Fibroblast of gingiva (primary cell): ENCODE measurements at places on chromosomes 3 and 15.

DNA sequence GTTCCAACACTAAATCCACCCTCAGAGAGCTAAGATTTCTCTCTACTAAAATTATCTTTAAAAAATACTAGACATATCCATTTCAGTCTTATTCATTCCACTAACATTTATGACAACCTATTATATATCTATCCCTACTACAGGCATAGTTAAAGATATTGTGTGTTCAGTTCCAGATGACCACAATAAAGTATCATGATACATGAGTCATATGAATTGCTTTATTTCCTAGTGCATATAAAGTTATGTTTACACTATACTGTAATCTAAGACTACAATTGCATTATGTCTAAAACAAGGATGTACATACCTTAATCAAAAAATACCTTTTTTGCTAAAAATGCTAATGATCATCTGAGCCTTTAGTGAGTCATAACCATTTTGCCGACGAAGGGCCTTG is 19.4 kb downstream of the SHOX2 start:
- peak; percentile 73 for DNase-seq

- DNase-seq: peak; percentile 34
These were observed 20.9 kb downstream of the KBTBD8 start for GRCh38 chr3:67018789-67019526.

- DNase-seq: no peak
These were observed 394.1 kb downstream of the PTPRG start for GRCh38 chr3:61955483-61955882.

DNA sequence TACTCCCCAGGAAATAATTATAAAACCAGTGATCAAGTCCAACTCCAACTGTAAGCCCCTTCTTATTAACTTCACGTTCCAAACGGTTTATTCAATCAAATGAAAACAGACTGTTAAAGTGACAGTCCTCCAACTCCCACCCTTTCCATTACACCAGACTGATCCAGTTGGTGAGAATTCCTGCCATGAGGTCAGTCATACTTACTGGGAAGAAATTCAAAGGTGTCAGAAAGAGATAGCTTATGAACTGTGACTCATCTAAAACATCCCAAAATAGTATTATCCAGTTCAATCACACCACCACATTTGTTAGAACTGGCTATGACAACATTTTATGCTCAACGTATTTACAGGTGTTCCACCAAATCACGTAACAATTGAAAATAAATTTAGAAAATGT is 19.5 kb downstream of the SMARCC1 start:
- DNase-seq: no peak

DNA sequence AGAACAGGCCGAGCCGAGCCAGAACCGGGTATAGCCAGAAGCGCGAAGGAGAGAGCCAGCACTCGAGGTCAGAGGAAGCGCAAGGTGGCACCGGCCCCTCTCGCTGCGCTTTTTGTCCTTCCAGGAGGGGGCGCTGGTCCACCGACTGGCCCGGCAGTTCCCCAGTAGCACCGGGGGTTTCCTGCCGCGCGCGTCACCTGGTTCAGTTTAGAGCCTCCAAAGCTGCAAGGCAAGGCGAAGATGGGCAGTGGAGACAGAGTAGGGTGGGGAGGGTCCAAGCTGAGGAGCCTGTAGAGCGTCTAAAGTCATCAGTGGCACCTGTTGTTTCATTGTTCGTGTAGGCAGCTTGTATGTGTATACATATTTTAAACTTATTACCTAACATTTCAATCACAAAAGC is 7.6 kb upstream of the NR2E3 start:
- DNase-seq: no peak

DNA sequence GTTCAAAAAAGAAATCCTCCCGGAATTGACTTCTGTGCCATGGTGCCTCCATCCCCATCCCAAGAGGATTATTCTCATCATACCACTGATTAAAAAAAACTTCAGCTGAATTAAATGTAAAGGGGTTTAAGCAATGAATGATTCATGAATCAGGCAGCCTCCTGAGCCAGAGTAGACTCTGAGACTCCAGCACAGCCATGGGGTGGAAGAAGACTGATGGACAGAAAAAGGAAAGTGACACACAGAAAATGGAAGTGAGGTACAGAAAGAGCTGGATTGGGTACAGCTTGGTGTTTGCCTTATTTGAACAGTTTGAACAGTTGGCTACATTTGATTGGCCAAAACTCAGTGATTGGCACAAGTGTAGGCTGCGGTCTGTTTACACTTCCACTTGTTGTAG is 224.8 kb upstream of the ATP10A start:
- DNase-seq: no peak

DNA sequence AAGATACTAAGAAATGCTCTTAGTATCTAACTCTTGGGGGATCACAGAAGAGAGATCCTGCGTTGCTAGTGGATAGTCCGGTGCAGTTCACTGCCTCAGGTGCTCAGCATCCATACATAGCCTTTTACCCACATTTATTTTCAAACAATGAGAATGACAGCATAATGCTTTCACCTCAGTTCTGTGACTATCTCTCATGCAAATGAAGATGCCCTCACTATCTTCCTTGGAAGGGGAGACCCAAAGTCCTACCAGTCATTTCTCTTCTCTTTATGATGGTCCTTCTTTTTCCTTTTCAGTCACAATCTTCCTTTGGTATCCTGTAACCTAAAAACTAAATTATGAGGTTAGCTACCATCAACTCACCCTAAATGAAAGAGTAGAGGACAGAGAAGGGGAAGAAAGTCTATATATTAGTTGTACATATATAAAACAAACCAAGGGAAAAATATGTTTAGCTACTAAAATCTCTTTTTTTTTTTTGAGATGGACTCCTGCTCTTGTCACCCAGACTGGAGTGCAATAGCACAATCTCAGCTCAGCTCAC is 30.9 kb upstream of the SLC28A2 start:
- no peak for DNase-seq

- peak; percentile 33 for DNase-seq
These were observed 164.0 kb downstream of the MINAR1 start for GRCh38 chr15:79595995-79596622.
